ENCODE measurements at places on chromosomes 16 and 17.

- DNase-seq: no peak
These were observed 185.6 kb upstream of the CPHXL start for GRCh38 chr16:75911896-75912295.

DNA sequence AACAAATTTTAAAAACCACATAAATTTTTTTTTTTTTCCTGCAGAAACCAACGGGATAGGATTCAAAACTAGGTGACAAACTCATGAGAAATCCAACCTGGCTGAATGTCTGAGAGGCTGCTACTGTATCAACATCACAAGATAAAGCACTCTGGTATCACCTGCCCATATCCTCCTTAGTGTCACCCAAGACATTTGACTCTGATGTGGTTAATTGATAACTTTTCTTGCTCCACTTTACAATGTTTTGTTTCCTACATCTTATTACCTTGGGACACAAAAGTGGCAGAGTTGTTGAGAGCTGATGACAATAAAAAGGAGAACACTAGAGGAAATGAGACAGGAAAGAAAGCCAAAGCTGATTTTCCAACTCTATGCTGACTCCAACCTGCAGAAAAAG is 4.0 kb upstream of the FBXL20 start:
- no peak for DNase-seq

GRCh38 chr17:76510831-76511244 is 9.6 kb upstream of the RHBDF2 start:
- no peak for DNase-seq

GRCh38 chr16:87008664-87009063 is 308.5 kb downstream of the C16orf95 start:
- no peak for DNase-seq

GRCh38 chr16:28204204-28204603 is 7.6 kb downstream of the XPO6 start:
- DNase-seq: no peak

DNA sequence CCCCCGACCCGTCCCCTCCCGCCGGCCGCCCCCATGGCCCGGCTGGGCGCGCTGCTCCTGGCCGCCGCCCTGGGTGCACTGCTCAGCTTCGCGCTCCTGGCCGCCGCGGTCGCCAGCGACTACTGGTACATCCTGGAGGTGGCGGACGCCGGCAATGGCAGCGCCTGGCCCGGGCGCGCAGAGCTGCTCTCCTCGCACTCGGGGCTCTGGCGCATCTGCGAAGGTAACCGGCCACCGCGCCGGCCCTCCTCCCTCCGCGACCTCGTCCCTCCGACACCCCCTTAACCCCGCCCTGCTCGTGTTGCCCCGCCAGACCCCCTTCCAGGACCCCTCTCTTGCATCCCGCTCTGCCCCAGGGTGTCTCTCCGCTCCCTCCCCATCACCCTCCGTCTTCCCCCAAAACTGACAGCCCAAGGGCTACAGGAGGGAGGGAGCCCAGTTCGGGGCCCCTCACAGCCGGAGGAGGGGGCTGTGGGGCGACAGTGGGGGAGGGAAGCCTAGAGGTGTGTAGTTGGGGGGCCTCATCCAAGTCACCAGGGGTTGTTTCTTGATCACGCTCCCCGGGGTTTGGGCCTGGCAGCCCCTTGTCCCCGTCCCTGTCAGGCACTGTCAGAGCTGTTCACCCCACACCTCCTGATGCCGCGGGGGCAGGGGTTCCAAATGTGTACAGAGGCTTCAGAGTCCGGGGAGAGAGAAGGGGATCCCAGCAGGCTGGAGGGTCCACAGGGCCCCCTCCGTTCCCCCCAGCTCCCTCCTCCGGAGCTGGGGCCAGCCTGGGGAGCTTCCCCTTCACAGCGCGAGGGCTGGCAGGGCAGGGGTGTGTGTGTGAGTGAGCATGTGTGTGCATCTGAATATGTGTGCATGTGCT is 794 bp downstream of the TMEM235 start:
- no peak for DNase-seq

GRCh38 chr17:9918804-9919352 is 13.8 kb upstream of the RCVRN start:
- DNase-seq: no peak

DNA sequence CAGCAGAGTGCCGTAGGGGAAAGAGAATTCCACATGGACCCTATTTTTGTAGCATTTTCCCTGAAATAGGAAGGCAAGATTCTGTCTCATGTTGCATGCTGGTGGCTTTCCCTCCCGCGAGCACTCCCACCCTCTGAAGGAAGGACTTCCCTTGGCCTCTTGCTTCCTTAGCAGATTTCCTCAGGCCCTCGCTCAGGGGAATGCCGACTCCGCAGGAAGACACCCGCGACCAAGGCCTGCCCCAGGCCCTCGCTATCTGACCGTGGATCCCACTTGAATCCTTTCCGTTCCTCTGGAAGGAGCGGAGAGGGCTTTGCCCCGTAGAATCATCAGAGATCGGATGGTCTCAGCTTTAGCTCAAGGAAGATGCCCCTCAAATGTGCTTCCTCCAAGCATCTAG is 179.4 kb upstream of the FOXF1 start:
- no peak for DNase-seq

DNA sequence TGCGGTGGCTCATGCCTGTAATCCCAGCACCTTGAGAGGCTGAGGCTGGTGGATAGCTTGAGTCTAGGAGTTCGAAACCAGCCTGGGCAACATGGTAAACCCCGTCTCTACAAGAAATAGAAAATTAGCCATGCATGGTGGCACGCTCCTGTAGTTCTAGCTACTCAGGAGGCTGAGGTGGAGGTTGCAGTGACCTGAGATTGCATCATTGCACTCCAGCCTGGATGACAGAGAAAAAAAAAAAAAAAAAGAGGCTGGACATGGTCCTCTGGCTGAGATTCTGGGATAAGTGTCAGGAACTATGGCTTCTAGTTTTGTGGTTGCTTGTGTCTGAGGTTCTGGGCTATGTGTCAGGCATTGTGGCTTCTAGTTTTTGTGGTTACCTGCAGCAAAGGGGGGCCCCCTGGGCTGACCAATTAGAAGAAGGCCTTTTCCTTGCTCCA is 7.0 kb downstream of the KSR1 start:
- DNase-seq: no peak

DNA sequence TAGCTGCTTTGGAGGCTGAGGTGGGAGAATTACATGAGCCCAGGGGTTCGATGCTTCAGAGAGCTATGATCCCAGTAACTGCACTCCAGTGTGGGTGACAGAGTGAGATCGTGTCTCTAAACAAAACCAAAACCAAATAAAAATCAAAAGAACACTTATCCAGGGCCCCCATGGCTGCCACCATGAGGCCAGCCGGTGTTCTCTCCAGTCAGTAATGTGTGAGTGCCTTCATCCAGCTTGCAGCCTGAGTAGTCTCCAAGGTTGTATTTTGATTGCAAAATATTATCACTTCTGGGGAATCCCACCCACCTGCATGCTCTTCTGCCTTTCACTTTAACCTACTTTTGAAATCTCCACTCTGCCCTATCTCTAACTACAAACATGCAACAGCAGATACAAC is 221.0 kb upstream of the WSB1 start:
- no peak for DNase-seq

GRCh38 chr17:40349895-40350688 is 14.4 kb downstream of the GJD3 start:
- no peak for DNase-seq

- no peak for DNase-seq
These were observed 709 bp downstream of the RAB34 start for GRCh38 chr17:28716740-28717577.

- no peak for DNase-seq
These were observed 33.1 kb downstream of the N4BP1 start for GRCh38 chr16:48576927-48577326.

GRCh38 chr16:77386831-77387814 is 47.7 kb downstream of the ADAMTS18 start:
- no peak for DNase-seq

DNA sequence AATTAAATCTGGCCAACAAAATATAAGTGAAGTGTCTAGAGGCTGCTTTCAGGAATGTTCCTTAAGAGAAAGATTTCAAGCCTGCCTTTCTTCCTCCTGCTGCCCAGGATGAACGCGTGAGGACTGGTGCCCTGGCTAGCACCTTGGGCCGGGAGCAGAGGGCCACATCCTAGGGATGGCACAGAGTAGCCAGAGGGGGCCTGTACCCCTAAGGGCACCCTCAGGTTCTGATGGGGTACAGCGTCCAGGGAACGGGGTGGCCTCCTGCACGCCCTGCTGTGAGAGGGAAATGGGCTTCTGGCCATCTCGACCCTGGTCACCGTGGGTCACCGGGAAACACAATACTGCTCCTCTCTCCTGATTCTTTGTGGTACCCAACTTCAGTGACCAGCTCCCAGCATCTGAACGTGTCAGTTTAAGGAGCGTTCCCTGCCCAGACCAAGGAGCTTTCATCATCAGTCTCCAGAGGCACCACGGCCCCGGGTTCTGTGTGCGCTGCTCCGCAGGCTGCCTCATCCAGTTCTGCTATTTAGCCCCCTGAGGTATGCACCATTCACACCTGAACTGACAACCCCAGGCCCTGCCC is 40.3 kb downstream of the MAP1LC3B start:
- no peak for DNase-seq

DNA sequence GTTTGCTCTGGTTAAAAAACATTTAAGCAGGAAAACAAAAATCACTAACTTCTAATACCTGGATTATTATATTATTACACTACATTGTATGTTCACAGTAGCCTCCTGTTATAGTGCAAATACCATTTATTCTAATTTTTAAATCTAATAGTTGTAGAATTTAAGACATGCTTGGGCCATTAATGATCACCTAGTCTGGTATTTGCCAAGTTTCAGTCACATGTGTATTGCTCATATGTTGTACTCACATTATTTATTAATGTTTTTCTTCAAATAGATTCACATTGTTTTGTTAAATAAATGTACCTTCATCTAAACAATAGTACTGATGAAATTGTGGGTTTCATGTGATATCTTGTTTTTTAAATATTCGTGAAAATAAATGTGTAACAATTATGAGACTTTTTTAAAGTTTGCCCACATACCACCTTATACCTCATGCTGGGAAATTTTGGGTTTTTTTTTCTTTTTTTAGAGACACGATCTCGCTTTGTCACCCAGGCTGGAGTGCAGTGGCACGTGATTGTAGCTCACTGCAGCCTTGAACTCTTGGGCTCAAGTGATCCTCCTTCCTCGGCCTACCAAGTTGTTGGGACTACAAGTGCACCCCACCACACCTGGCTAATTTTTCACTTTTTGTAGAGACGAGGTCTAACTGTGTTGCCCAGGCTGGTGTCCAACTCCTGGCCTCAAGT is 5.9 kb downstream of the ZNF771 start:
- no peak for DNase-seq

DNA sequence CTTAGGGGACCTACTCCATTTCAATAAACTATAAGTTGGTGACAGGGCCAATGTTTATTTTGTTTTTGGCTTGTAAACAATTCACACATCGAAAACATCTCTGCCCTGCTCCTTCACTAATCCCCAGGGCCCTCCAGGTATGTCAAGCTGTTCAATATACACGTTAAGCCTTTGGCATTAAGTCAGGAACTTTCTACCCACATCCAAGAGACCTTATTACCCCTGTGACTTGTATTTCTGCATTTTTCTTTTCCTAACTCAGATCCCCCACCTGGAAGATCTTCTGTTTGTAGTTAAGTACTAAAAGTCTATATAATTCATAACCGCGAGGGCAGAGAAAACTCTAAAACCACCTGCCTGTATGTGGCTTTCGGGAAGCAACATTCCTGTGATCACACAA is 106.8 kb upstream of the AXIN2 start:
- no peak for DNase-seq

- DNase-seq: no peak
These were observed 20.7 kb downstream of the WFDC1 start for GRCh38 chr16:84315422-84315821.

GRCh38 chr16:87218281-87219055 is 98.7 kb downstream of the C16orf95 start:
- no peak for DNase-seq

DNA sequence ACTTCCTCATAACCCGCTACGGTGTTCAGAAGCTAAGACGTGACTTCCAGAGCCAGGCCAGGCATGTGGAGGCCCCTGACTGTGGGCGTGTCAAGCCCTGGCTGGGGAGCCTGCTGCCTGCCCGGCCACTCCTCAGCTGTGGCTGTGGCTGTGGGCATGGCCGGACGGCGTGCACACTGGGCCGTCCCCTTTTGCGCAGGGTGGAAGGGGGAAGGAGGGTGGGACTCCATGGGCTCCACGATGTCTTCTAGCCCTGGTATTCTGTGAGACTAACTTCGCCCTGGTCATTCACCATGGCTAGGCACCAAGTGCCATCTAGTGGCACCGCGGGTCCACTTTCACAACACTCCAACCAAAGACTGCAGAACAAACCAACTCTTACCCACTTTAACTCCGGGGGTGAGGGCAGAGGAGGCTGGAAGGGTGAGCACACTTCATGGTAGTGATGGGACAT is 67.9 kb downstream of the N4BP1 start:
- no peak for DNase-seq

GRCh38 chr17:81322271-81323082 is 27.4 kb upstream of the SLC38A10 start:
- DNase-seq: no peak

GRCh38 chr16:81511371-81511770 is 66.8 kb downstream of the CMIP start:
- no peak for DNase-seq

DNA sequence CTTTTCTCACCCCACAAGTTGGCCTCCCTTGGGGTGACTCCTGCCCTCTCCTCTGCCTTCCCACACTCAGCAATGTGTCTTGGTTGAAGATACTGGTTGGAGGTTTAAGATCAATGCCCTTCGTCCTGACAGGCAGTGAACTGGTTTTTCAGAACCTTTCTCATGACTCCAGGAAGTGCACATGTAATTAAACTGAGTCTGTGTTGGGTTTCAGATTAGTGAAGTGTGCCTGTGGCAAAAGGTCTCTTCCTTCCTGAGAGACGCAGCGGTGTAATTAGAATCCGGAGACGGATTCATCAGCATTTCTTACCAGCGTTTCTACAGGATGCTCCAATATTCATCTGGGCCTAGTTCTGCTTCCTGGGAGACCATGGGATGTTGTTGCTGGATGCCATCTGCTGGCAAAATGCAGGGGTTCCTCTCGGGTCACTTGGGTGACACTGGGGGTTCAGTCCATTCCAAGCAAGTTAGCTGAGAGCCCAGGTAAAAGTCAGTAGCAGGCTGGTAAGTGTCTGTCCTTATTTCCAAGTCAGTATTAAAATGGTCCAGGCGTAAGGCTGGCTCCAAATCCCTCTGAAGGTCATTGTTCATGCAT is 233.3 kb downstream of the XYLT1 start:
- DNase-seq: no peak

- no peak for DNase-seq
These were observed 72.5 kb upstream of the CBX4 start for GRCh38 chr17:79911430-79912399.
